Activated CD4-positive, alpha-beta memory T cell treated with anti-CD3 and anti-CD28 coated beads, Interleukin-2, amount 10 ng/mL, durations not matched to agents 7 days and 5 days (primary cell): ENCODE measurements at places on chromosomes 12 and 14.

DNA sequence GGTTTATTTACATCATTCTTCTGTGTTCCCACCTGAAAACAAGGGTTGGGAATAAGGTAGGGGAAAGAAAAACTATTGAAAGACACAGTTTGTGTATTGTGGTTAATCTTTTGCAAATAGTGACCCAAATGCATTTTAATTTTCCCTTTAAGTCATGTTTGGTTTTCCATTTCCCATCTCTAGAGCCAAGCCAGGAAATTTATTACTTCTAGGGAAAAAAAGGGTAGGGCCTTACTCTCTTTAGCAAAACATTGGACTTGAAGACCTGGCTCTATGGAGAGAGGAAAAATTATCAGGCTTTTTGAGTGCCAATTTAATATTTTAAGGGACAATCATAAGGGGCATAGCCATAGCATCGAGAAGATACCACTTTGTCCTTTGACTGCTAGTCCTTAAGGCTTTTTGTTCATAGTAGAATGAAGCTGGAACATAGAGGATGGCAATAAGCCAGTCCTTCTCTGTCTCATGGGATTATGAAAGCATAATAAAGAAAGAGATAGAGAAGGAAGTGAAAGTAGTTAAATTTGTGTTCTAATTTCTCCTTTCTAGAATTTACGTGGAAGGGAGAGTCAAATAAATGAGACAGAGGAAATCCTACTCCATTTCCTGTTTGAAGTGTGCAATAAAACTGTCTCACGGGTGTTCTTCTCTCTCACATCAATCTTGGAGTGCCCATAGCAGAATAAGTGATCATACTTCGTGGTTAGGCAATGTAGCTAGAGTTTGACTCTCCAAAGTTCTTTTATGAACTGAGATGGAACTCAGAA is 50.9 kb upstream of the PPFIA2 start:
- peaks cover 2% of the 10 kb centered on the region for H3K4me1 ChIP-seq
- no peak overlapping the region for H3K4me3 ChIP-seq
- no peaks in the 10 kb centered on the region for H3K27me3 ChIP-seq

DNA sequence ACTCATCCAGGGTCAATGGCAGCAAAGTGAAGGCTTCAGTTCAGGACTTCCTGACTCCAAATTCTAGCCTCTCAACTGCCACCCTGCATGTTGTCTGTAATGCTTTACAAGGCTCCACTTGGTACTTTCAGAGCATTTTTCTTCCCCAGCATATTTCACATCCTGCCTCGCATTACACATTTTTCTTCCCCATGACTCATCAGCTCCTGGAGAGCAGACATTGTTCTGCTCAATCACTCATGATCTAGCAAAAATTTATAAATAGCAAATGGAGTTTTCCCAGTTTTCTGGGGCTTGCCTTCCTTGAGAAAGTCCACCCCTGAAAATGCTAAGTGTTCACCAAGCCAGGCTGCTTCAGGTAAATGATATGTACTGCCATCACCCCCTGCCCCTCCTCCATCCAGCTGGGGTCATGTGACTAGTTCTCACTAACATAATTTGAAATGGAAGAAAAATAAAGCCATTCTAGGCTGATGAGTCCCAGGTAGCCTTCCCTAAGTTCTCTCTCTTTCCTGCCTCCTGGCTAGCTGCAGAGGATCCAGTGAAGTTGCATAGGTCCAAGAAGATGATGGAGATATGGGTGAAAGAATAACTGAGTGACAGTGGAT is 69.4 kb downstream of the ARMH4 start:
- no peak for DNase-seq
- H3K27me3 ChIP-seq = peaks cover 26% of the 10 kb centered on the region
- no peak overlapping the region for H3K4me3 ChIP-seq
- no peaks in the 10 kb centered on the region for H3K36me3 ChIP-seq
- H3K27ac ChIP-seq = no peak overlapping the region

- no peak overlapping the region for H3K4me3 ChIP-seq
- H3K36me3 ChIP-seq = peaks cover 69% of the 10 kb centered on the region
- H3K27me3 ChIP-seq = no peaks in the 10 kb centered on the region
- peaks cover 90% of the 10 kb centered on the region for H3K4me1 ChIP-seq
Measured at GRCh38 chr12:104502217-104502616, 45.5 kb downstream of the CHST11 start.

DNA sequence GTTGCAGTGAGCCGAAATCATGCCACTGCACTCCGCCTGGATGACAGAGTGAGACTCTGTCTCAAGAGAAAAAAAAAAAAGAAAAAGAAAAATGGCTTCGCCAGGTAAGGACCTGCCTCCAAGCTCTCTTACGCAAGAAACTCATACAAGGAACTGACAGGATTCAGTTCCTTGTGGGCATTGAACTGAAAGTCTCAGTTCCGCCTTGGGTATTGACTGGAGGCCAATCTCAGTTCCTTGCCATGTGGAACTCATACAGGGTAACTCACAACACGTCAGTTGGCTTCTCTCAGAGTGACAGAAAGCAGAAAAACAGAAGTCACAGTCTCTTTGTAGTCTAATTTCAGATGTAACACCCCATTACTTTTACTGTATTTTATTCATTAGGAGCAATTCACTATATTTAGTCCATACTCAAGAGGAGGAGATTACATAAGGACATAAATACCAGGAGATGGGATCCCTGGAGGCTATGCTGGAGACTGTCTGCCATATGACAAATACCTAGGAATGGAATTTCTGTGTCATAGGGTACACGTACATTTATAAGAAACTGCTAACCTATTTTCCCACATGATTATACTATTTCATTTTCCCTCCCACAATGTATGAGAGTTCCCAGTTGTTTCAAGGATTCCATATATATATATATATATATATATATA is 11.4 kb upstream of the NOPCHAP1 start:
- no peak for DNase-seq
- no peak overlapping the region for H3K4me3 ChIP-seq
- H3K27ac ChIP-seq = no peak overlapping the region
- no peaks in the 10 kb centered on the region for H3K4me1 ChIP-seq
- H3K36me3 ChIP-seq = no peaks in the 10 kb centered on the region

DNA sequence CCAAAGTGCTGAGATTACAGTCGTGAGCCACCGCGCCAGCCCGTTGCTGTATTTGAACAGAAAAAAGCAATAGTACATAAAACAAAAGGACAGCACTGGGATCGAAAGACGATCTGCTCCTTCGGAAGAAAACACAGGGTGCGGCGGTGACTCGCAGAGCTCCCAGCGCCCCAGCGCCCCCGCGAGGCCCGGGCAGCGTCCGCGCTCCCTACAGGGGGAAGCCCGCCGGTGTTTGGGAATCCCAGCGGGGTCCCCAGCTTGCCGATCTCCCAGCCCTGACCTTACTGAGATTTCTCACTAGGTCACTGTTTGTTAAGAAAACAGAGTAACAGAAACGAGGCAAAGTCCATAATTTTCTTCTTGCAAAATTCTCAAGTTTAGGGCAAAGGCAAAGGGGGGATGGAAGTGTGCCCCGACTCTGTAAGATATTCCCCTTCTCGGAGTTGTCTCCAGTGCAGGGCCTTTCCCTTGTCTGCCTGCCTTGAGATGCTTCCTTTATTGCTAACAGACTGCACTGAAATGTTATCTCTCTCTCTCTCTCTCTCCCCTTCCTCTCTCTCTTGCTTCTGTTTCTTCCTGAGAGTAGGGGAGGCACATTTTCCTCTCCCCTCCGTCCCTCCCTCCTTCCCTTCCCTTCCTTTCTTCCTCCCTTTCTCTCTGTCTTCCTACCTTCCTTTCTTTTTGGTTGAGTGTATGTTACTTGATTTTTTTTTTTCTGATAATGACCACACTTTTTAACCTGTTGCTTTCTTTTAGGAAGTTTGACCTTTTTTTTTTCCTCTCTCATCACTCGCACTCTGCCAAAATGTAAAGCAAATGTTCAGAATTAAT is 91.9 kb downstream of the TMEM30B start:
- peak overlapping the region; percentile 52 for H3K4me3 ChIP-seq
- H3K36me3 ChIP-seq = no peaks in the 10 kb centered on the region
- no peak overlapping the region for H3K27ac ChIP-seq
- peak; percentile 49 for DNase-seq
- H3K4me1 ChIP-seq = peaks cover 22% of the 10 kb centered on the region

DNA sequence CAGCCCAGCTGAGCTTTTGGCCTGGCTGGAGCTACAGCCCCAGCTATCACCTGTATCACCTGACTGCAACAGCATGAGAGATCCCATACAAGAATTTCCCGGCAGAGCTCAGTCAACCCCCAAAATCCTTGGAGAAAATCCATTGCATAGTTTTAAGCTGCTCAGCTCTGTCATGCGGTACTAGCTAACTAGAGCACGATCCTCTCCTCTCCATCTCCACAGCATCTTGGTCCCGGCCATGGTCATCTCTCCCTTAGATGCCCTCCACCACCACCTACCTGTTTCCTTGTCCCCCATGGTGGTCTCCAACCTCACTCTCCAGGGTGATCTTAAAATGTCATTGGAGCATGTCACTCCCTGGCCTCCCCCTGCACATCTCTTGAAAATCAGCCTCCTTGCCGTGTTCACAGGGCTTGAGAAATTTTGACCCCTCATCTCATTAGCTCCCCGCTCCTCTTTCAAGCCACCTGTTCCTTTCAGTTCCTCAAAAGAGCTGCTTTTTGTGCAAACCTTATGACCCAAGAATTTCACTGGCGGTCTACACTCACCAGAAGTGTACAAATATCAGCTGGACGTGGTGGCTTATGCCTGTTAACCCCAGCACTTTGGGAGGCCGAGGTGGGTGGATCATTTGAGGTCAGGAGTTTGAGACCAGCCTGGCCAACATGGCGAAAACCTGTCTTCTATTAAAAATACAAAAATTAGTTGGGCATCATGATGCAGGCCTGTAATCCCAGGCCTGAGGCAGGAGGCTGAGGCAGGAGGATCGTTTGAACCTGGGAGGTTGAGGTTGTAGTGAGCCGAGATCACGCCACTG is 8.1 kb upstream of the CLMN start:
- H3K36me3 ChIP-seq = no peaks in the 10 kb centered on the region
- H3K4me1 ChIP-seq = no peaks in the 10 kb centered on the region
- no peak for DNase-seq
- no peak overlapping the region for H3K4me3 ChIP-seq
- no peak overlapping the region for H3K27ac ChIP-seq
- H3K27me3 ChIP-seq = peaks cover 16% of the 10 kb centered on the region

DNA sequence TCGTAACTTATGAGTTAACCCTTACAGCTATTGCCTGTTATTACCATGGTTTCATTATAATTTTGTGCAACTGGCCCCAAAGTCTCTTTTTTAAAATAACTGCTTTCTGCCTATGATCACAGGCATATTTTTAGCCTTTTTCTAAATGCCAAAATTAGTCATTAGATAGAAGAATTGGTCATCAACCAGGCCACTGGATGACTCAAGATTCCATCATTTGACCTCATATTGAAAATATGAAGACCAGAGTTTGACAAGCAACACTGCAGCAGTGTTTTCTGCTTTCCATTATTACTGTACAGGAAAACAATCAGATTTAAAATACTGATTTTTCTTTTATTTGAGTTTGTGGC is 54.7 kb upstream of the OTOGL start:
- no peaks in the 10 kb centered on the region for H3K36me3 ChIP-seq
- DNase-seq = no peak
- H3K27me3 ChIP-seq = no peaks in the 10 kb centered on the region
- no peak overlapping the region for H3K4me3 ChIP-seq
- peaks cover 7% of the 10 kb centered on the region for H3K4me1 ChIP-seq
- no peak overlapping the region for H3K27ac ChIP-seq

DNA sequence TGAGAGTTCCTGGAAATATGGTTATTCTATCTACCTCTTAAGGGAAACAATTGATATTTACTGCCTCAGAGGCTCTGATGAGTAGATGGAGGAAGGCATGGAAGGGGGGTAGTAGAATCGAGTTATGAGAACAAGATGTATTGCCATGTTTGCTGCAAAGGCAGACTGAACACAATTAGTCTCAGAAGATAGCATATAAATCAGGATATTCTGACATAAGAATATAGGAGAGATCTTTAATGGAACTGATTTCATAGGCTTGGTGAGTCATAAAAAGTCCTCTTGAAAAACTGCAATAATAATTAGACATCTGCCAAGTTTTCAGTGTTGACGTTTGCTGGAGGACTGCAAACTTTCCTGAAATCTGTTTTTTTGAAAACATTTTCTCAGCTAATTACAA is 636.1 kb downstream of the TMTC2 start:
- no peak overlapping the region for H3K4me3 ChIP-seq
- DNase-seq = no peak
- no peaks in the 10 kb centered on the region for H3K4me1 ChIP-seq
- H3K27ac ChIP-seq = no peak overlapping the region

DNA sequence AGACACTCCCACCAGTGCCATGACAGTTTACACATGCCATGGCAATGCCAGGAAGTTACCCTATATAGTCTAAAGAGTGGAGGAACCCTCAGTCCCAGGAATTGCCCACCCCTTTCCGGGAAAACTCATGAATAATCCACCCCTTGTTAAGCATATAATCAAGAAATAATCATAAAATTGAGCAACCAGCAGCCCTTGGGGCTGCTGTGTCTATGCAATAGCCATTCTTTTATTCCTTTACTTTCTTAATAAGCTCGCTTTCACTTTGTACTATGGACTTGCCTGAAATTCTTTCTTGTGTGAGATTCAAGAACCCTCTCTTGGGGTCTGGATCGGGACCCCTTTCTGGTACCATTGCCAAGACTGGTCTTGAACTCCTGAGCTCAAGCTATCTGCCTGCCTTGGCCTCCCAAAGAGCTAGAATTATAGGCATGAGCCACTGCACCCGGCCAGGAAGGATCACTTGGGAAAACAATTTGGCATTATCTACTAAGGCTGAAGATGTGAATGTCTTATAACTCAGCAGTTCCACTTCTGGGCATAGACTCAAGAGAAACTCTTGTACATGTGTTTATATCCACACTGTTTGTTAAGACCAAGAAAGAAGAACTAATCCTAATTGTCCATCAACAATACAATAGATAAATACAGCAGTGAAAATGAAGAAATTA is 35.9 kb upstream of the CEP83 start:
- no peak for DNase-seq
- H3K4me1 ChIP-seq = no peaks in the 10 kb centered on the region
- no peak overlapping the region for H3K4me3 ChIP-seq
- no peaks in the 10 kb centered on the region for H3K36me3 ChIP-seq

- H3K4me1 ChIP-seq = peaks cover 35% of the 10 kb centered on the region
- no peak for DNase-seq
- H3K27ac ChIP-seq = no peak overlapping the region
Measured at GRCh38 chr12:132659146-132659545, 28.0 kb downstream of the POLE start.

- no peaks in the 10 kb centered on the region for H3K4me1 ChIP-seq
- no peak overlapping the region for H3K27ac ChIP-seq
- H3K36me3 ChIP-seq = peaks cover 19% of the 10 kb centered on the region
- H3K27me3 ChIP-seq = no peaks in the 10 kb centered on the region
- H3K4me3 ChIP-seq = no peak overlapping the region
- DNase-seq = no peak
Measured at GRCh38 chr12:63792338-63792737, 12.6 kb downstream of the RXYLT1 start.

GRCh38 chr14:77025744-77026165 is 2.8 kb downstream of the IRF2BPL start:
- peak overlapping the region; percentile 68 for H3K4me3 ChIP-seq
- peaks cover 37% of the 10 kb centered on the region for H3K36me3 ChIP-seq
- H3K4me1 ChIP-seq = peaks cover 62% of the 10 kb centered on the region
- no peak for DNase-seq
- peak overlapping the region; percentile 63 for H3K27ac ChIP-seq

- DNase-seq = no peak
- H3K36me3 ChIP-seq = peaks cover 3% of the 10 kb centered on the region
- H3K27me3 ChIP-seq = no peaks in the 10 kb centered on the region
- H3K4me3 ChIP-seq = no peak overlapping the region
- no peak overlapping the region for H3K27ac ChIP-seq
Measured at GRCh38 chr12:30610718-30611117, 85.0 kb downstream of the IPO8 start.

GRCh38 chr12:69851976-69852375 is 26.9 kb downstream of the MYRFL start:
- H3K27me3 ChIP-seq = no peaks in the 10 kb centered on the region
- H3K4me3 ChIP-seq = no peak overlapping the region
- no peaks in the 10 kb centered on the region for H3K4me1 ChIP-seq
- H3K36me3 ChIP-seq = no peaks in the 10 kb centered on the region
- H3K27ac ChIP-seq = no peak overlapping the region
- DNase-seq = no peak
